ENCODE measurements at places on chromosomes 13 and 19.

GRCh38 chr19:10805065-10805757, 30.8 kb downstream of the TMED1 start:
- no peak for DNase-seq

- no peak for DNase-seq
These were observed 278.0 kb downstream of the DACH1 start for GRCh38 chr13:71589032-71589431.

DNA sequence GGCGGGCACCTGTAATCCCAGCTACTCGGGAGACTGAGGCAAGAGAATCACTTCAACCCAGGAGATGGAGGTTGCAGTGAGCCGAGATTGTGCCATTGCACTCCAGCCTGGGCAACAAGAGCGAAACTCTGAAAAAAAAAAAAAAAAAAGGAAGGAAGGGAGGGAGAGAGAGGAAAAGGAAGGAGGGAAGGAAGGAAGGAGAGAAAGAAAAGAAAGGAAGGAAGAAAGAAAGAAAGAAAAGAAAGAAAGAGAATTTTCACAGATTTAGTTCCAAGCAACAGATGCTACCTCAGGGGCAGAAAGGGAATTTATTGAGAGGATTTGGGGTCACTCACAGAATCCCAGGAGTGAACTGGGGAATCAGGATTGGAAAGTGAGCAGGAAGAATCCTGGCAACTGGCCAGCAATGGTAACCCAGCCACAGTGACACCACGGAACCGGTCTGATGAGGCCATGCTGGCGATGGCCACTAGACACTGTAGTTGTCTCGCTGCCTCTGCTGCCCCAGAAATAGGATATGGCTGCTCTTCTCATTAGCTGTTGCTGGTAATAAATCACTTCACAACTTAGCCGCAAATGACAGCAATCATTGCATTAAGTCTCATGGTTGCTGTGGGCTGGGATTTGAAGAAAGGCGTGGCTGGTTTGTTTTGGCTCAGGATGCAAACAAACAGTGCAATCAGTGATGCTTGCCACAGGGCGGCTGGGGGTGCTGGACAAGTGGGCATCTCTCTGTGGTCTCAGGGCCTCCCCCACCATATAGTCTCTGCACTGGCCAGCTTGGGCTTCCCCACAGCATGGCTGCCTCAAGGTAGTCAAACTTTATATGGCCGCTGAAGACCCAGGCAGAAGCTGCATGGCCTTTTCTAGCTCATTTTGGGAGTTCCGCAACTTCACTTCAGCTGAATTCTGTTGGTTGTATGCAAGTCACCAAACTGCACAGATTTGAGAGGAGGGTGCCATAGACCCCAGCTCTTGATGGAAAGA, 5.2 kb upstream of the BCAM start:
- peak; percentile 24 for DNase-seq

GRCh38 chr13:18212873-18213272, 968.8 kb downstream of the TUBA3C start:
- DNase-seq, result no peak

GRCh38 chr19:45098521-45099466, 5.8 kb downstream of the PPP1R37 start:
- DNase-seq, result peak; percentile 36
